ENCODE measurements at places on chromosomes 7 and 10.

GRCh38 chr10:78599122-78599853 is 469.5 kb upstream of the ZMIZ1 start:
- no peak for DNase-seq

- no peak for DNase-seq
Measured at GRCh38 chr7:66207540-66207939, 2.4 kb downstream of the TPST1 start.

DNA sequence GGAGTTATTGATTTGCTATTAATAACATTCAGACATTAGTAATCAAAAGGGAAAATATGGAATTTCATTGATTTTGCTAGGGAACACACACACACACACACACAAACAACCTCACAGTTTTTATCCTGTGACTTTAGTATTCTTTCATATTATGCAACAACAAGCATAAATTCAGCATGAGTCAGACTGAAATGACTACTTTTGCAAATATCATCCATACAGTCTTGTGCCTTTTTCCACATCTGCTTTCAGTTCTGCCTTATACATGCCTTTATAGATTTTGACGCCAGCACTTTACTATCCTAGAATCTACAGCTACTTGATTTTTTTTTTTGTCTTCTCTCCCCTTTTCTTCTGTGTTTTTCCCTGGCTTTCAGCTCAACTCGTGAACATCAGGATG is 975.8 kb upstream of the LRRTM3 start:
- peak; percentile 0 for DNase-seq

GRCh38 chr10:451021-451471 is 238.4 kb downstream of the DIP2C start:
- no peak for DNase-seq

- peak; percentile 49 for DNase-seq
Measured at GRCh38 chr10:19930936-19931893, 115.0 kb downstream of the PLXDC2 start.

GRCh38 chr10:61732629-61733278 is 70.0 kb downstream of the CABCOCO1 start:
- no peak for DNase-seq

- no peak for DNase-seq
Measured at GRCh38 chr7:1540776-1541271, 10.3 kb downstream of the MAFK start.

DNA sequence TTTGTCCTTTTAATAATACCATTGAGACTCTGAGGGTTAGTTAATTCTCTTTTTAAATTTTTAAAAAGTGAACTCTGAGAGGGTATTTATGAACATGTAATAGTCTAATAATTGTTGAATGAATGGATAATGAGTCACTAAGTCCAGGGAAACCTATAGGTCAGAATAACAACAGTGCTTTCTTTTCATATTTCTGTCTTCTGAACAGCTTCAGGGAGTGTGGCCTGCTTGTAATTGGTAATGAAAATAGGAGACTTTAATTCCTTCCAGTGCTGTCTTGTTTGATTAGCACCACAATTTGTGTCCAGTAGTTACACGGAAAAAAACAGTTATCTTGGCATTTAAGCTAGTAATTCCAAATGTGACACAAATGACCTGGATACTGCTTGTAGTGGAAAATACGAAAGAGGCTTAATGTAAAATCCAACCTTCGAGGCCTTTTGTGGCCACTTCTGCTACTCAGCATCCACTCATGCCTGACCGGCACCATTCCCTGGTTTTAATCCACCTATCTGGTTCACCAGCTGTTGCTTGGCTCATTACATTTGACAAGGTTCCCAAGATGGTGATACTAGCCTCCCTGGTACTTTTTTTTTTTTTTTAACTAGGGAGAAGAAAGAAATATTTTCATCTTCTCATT is 149.3 kb upstream of the IMMP2L start:
- no peak for DNase-seq

- DNase-seq: no peak
Measured at GRCh38 chr10:104429846-104430245, 76.2 kb downstream of the CFAP58 start.

DNA sequence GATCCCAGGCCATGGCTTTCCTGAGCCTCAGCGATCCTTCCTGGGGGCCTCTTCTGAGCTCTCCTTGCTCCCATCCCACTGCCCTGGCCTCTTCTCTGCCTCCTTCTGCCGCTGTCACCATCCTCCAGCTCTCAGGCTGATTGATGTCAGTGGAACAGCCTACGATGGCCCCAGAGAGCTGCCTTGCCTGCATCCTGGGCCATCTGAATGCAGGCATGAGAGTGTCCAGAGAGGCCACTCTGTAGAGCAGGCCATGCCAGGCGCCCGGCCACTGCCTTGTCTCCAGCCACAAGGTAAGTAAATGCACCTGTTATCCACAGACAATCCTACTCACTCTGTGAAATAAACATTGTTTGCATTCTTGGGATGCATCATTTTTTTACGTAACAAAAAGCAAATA is 171.4 kb upstream of the PPP2R2D start:
- DNase-seq: no peak

- peak; percentile 18 for DNase-seq
Measured at GRCh38 chr7:19284596-19285300, 139.5 kb upstream of the FERD3L start.

DNA sequence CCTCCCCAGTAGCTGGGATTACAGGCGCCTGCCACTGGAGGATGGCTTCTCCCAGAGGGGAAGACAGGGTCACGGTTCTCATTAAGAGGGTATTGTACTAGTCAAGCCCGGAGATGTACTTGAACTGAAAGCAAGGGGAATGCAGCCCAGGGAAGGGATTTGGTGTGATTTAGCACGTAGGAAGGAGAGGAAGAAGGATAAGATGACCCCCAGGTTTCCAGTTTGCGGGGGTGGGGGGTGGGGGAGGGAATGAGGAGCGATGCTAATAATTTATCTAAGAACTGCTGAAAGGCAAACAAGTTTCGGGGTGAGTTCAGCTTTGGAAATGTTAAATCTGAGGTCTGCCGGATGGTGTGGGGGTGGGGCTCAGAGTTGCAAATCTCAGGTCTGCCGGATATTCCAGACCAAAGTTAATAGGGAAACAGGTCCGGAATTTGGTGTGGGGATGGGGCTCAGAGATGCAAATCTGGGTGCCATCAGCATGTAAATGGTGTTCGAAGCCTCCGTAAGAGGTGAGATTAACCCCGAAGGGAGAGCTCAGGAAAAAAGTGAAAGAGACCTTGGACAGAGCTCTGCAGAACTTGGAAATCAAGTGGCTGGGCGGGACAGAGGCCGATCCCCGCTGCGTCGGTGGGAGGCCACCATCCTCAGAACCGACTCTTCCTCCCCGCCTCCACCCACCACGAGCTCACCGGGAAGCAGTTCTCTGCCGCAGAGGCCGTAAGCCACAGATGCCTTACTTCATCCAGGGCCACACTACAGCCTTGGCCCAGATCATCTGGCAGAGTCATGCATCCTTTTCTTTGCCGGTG is 1.6 kb upstream of the SEPHS1 start:
- peak; percentile 44 for DNase-seq

- DNase-seq: no peak
Measured at GRCh38 chr10:5496261-5497250, 2.8 kb downstream of the CALML5 start.

DNA sequence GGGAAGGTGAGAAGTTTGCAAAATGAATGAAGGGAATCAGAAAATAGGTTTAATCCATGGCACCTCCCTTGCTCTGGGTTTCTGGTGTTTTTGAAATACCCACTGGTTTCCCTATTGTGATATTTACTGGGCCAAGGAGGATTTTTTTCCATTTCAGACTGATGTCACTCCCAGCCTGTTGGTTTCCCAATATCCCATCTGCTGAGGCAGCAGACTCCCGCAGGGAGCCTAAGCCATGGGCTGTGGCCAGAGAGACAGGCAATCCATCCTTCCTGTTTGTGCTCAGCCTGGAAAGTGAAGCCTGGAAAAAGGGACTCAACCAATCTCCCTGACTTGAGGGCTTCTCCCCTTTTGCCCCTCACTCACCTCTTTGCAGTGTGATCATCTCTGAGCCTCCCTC is 22.8 kb downstream of the FAM107B start:
- DNase-seq: peak; percentile 18

All from foreskin fibroblast (primary cell).